ENCODE measurements at places on chromosomes 4 and X.
A peak's percentile ranks its signal among the peaks of the same experiment; 100 is the strongest.

- no peak for DNase-seq
Observed at GRCh38 chr4:10981576-10981975, 297.0 kb upstream of the CLNK start.

GRCh38 chrX:100477467-100477866 is 67.4 kb upstream of the PCDH19 start:
- no peak for DNase-seq

DNA sequence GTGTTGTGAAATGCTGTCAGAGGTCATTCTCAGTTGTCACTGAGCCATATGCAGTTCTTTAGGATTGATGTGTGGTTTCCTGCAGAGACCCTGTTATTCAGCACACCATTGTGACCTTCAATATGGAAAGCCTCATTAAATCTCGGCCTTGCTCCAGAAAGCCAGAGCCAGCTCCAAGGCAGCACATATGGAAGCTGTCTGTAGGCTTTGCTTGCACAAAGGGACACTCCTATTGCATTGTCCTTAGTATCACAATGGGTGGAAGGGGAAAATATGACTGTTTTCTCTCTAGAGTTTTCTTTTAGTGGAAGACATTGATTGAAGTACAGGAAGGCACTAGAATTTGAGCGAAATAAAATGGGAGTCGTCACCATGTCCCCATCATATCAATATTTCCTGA is 179.0 kb downstream of the CEP135 start:
- no peak for DNase-seq

- no peak for DNase-seq
Observed at GRCh38 chr4:182831376-182831775, 85.8 kb downstream of the DCTD start.

- DNase-seq, result no peak
Observed at GRCh38 chrX:132165651-132166050, 37.8 kb upstream of the FRMD7 start.

DNA sequence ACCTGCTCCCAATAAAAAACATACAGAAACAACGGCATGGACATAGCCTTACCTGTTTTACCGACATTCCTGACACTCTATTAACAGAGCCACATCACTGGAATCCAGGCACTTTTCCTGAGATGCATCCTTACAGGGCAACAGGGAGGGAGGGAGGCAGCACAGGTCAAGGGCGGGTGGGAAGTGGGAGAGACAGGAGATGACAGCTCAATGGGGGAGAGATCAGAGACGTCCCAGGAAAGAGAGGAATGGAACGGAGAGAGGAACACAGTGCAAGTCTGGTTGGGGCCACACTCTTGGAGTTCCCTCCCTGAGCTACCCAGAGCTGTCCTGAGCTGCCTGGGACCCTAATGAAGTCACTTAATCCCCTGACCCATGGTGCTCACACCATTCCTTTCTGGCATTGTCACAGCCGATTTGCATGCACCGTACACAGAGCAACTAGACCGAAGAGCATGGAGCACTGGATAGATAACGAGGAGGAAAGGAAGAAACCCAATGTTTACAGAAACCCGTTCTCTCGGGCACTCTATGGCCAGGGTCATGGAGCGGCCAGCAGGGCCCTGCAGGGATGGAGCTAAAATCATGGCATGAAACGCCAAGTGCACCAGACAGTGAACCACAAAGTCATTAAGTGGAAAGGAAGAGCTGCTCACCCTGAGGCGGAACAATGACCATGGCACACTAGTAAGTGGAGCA is 93.1 kb downstream of the NSUN7 start:
- DNase-seq, result no peak

- DNase-seq, result no peak
Observed at GRCh38 chr4:106299977-106300376, 16.0 kb downstream of the TBCK start.

GRCh38 chr4:123438031-123438430 is 41.4 kb downstream of the SPRY1 start:
- DNase-seq, result no peak

DNA sequence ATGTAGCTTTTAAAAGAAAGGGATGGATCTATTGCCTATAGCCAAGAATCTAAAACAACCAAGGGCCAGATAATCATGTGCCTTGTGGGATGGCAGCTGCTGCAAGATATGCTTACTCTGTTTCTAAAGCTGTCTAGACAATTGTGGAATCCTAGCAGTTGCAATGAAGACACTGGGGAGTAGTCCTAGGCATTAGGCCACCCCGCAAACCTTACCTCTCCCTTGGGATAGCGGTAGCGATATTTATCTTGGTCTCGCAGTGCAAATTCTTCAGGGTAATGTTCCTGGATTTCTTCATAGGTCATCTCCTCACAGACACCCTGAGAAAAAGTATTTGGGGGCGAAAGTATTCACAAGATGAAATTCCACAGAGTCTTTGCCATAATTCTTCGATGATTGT is 24.6 kb downstream of the TRO start:
- DNase-seq, result no peak

GRCh38 chrX:14927401-14927800 is 54.2 kb downstream of the MOSPD2 start:
- DNase-seq, result no peak

DNA sequence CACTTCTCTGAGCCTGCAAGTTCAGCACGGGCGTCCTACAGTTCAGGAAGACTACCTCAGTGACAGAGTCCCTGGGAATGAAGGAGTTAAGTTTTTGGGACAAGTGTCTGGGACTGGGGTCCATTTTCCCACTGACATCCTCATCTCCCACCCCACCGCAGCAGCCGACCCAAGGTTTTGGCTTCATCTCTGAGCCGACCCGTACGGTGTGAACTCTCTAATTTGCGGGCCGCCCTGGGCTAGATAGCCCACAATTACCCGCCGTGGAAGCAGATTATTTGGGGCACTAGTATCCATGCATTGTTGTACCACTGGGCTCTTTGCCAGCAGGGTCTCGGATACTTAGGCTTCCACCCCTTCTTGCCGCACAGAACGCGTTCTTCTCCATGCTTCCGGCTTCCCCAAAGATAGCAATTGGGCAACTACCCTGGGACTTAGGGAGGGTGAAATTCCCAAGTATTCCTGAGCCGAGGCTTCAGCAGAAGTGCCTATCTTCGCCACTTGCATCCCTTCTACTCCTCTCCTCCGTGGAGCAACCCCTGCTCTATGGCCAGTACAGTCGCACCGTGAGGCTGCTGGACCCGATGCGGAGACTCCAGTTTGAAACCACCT is 2.4 kb downstream of the IL1RAPL2 start:
- DNase-seq, result no peak

DNA sequence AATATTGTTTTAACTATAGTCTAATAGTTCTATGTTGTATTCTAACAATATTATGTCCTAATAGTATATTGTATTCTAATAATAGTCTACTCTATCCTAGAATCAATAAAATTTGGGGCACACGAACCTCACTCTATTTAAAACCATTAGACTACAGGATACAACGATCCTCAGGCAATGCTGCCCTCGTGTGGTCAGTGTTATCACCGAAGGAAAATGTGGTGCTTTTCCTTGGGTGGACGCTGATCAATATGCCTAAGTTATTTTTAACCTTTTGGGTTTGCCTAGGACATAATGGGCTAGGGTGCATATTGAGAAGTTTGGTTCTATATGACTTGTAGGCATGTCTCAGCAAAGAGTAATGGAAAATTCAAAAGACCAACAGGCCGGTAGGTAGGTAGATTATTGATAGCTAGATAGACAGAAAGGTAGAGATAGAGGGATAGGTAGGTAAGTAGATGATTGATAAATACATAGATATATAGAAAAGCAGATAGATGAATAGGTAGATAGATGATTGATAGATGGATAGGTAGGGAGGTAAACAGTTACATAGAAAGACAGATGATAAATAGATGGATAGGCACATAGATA is 75.1 kb downstream of the PRKX start:
- peak; percentile 13 for DNase-seq

DNA sequence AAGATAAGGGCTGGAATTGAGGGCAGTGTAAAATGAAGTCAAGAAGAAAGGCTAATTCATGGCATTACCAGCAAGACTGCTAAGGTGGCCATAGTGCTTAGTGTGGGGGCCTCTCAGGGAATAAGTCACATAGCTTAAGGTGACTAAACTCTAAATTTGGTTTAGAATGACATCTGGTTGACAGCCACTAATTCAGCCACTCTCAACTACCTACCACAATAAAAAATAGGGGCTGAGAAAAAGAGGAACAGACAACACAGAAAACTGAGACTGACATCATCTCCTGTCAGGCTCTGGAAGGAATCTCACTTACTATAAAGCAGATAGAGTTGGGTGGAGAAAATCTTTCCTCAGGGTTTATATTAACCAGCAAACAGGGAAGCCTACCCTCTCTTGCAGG is 96.9 kb downstream of the CHRDL1 start:
- DNase-seq, result no peak

DNA sequence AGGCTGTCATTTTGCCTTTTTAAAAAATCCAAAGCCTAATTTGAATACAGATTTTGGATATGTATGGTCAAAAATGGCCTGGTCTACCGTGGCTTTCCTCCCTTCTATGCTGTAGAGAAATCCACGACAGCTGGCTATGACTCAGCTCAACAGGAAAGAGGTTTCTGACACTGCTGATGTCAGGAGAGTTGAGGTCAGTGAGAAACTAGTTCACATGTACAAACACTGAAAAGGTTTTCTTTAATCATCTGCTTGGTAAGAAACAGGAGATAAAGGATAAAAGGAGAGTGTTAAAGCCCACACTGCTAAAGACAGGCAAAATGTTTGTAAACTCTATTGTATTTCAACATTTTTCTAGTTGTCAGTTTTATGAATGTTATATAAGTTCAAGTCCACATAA is 113.9 kb downstream of the NYX start:
- DNase-seq, result no peak

DNA sequence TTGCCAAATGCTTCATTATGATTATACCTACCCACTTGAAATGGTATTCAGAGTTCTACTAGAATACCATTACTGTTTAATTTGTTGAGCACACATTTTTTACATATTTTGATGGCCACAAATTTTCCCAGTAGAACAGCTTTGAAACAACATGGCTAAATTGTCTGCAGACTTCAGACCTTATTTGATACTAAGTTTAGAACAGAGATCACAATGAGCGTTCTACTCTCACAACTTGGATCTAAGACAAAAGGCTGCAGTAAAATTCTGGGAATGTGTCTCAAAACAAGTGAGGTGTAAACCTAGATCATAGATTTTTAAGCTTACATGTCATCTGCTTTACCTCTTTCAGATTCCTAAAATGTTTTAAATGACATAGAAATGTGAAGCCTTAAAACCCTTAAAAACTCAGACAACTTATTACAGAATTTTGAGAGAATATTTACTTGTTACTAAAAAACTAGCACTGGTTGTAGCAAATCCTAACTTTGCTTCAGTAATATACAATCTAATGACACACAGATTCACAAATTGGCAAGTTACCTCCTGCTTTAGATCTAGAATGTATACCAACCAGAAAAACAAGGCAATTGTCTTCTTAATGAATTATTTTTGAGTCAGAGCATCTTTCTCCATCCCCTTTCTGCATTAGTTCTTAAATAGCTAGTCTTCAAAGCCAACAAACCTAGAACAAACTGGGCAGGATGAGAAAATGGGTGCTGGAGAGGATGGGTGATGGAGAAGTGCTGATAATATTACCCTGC is 243.3 kb downstream of the SLC7A11 start:
- DNase-seq, result no peak

DNA sequence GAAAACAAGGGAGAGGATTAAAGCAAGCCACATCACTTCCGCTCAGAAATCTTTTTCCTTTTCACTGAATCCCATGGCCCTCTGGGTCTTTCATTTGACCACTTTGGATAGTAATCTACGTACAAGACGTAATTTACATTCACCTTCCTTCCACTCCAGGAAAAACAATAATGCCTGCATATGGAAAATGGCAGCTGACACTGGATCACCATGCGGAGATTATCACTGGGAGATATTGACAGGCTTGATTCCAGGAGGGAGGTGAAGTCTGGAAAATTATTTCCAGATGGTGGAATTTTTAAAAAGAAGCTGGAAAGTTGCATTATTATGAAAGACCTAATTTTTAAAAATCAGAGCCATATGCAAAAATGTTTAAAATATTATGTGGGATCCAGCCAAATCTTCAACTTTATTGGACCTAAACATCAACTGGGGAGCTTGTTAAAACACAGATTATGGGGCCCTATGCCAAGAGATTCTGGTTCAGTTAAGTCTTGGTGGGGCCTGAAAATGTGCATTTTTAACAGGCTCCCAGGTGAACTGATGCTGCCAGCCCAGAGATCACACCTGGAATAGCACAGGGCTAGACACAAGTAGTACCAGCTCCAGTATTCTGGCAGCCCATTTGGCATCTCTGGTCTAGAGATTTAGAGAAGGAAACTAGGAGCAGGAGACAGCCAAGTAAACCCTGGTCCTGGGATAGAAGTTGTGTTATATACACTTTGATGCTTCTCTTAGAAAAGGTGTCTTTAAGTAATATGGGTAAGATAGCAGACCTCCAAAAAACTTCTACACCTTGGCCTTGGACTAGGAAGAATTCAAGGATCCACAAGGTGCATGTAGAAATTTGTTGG is 290.3 kb upstream of the LDB2 start:
- no peak for DNase-seq

DNA sequence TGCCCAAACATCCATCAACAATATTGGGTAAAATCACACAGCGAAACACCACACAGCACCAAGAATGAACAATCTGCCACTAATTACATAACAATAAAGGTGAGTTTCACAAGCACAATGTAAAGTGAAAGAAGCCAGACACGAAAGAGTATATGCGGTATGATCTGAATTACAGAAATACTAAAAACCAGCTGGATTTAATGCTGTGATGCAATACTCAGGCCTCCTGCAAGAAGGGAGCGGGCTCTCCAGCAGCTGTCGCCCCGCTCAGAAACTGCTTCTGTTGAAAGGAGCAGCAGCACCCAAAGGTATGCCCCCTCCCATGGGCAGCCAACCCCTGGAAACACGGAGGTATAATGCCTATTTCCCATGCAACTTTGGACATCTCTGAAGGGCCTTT is 77.0 kb downstream of the PAPSS1 start:
- DNase-seq, result no peak

GRCh38 chrX:11419102-11419501 is 125.9 kb downstream of the AMELX start:
- no peak for DNase-seq

DNA sequence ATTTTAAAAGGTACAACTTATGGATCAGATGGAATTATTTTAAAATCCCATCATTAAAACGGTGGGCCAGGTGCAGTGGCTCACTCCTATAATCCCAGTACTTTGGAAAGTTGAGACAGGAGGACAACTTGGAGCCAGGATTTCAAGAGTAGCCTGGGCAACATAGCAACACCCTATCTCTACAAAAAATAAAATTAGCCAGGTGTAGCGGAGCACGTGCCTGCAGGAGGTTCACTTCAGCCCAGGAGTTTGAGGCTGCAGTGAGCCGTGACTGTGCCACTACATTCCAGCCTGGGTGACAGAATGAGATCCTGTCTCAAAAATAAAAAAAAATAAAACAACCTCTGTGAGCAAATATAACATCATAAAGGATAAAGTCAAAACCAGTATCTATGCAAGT is 11.4 kb downstream of the ADH5 start:
- no peak for DNase-seq

DNA sequence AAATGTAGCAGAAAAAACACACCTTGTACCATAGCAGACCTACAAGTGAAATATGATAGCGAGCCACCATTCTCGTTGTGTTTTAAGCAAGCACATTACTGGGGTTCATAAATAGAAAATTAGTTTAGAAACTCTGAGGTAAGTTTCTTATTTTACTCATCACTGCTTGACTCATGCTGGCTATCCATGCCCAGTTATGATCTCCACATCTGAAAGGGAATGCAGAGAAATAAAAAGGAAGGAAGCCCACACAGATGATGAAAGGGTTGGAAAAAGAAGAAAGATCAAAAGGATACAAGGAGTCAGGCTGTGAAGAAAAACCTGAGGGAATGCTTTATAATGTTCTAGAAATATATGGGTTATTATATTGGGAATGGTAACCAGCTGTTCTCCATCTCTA is 54.5 kb downstream of the CAMK2D start:
- no peak for DNase-seq

Data from activated naive CD4-positive, alpha-beta T cell (primary cell).